ENCODE measurements at places on chromosomes 1 and 21. TPM values are rescaled to one million over a fixed set of nuclear protein-coding genes. Genes with fewer than 3 reads are reported as not detected.

GRCh38 chr21:43937891-43938309 is 72.9 kb downstream of the AGPAT3 start:
- no peak for DNase-seq

DNA sequence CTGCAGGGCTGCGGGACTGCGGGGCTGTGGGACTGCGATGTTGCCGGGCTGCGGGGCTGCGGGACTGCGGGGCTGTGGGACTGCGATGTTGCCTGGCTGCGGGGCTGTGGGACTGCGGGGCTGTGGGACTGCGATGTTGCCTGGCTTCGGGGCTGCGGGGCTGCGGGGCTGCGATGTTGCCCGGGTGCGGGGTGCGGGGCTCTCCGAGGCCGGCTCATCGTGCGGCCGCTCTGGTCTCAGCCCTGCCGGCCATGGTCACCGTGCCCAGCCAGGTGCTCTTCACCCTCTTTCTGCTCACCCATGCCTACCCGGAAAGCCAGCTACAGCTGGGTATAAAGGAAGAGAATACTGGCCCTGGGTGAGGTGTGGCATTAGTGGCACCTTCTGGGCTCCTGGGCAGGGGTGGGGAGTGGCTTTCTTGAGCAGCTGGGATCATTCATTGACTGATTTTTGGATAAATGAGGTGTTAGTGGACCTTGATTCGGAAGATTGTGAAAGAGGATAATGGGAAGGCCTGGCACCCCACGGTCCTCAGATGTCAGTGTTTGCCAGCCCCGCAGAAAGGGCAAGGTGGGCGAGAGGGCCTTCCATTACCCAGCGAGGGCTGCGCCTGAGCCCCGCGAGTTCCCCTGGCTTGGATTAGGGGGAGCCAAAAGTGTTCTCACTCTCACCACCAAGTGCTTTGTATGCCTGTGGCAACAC is 36.3 kb downstream of the COQ8A start:
- DNase-seq, result no peak

DNA sequence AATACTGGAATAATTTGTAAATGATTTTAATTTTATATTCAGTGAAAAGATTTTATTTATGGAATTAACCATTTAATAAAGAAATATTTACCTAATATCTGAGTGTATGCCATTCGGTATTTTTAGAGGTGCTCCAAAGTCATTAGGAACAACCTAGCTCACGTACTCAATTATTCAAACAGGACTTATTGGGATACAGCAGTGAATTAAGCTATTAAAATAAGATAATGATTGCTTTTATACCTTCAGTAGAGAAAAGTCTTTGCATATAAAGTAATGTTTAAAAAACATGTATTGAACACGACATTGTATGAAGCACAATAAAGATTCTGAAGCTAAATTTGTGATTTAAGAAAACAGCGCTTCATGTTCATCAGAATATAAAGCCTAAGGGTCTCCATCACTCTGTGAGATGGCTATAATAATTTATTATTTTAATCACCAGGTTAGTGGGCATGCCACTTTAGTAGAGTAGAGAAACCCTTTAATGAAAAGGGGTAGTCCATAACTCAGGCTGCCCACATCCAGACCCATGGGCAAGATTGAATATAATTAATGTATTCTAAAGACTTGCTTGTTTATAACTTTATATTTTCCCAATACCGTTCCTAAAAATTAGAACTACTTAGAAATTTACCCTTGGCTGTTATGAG is 3.2 kb downstream of the CCN1 start:
- no peak for DNase-seq

DNA sequence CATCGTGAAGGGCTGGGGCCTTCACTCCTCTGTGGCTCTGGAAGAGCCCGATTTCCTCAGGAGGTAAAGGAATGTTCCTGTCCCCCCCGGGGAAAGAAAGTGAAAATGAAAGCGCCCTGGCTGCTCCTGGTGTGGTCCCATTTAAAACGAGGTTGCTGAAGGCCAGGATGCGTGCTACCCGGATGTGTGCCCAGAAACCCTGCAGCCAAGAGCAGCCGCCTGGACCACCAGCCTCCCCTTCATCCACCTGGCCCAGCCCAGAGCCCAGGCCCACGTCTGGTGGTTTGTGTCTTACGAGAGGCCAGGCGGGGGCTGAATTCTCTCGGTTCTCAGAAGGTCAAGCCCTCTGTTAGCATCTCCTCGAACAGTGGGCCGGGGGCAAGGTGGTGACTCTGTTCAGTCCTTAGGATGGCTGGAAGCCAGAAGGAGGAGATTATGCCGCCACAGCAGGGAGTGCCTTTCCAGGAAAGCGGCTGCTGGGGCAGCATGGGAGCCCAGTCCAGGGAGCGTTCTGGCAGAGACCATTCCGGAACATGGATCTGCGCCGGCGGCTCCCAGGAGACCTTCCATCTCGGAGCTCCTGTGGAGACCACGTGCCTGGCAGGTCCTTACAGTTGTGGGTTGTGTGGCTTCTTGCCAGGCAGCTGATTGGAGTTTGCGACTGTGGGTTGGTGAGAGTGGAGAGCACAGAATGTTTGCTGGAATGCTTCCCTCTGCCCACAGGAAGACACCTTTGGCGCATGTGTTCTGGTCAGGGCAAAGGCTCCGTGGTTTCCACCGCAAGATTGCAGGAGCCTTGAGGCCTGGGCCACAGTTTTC is 1.4 kb downstream of the GUK1 start:
- DNase-seq, result no peak

DNA sequence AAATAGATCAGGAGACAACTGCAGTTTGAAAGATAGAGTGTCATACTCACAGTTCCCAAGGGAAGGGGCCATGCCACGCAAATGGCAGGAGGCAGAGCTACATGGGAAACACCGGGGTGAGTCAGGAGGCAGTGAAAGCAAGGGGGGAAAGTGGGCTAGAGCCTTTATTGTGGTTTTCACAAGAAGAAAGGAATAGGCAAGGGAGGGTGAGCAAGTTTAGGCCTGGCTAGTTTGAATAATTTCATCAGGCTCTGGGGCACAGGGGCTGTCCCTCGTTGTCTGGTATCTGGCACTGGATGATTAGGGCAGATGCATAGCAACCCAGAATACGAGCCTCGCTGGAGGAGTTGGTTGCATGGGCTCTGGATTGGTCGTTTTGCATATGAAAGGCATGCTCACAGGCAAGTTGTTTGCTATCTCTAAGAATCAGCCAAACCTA is 17.0 kb upstream of the ITLN2 start:
- no peak for DNase-seq

- no peak for DNase-seq
Measured at GRCh38 chr1:9078752-9079500, 9.5 kb upstream of the SLC2A5 start.

DNA sequence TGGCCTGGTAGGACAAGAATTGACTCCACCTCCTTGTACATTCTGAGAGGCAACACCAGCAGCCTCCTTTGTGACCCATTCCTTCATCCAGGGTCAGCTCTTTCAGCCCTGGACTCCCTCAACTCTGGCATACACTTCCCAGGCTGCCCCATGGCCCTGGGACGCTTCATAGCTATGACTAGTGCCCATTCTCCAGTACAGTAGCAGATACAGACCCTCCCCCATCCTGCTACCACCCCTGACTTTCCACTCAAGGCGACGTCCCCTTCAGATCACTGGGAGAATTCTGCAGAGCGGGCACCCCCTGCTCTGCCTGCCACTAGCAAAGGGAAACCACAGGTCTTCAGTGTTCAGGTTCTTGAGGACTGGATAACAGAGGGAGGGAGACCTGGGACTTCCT is 99.7 kb upstream of the HMGB4 start:
- DNase-seq, result no peak

GRCh38 chr1:229808272-229808671 is 182.2 kb downstream of the URB2 start:
- DNase-seq, result no peak

GRCh38 chr1:161872506-161872905 is 106.4 kb downstream of the ATF6 start:
- no peak for DNase-seq

GRCh38 chr1:15775706-15776105 is 17.1 kb downstream of the FBLIM1 start:
- DNase-seq, result no peak

The RIMKLA gene
- 0.04 TPM for total RNA-seq

The GUCA2A gene
- not detected for total RNA-seq

The NHLH1 gene
- total RNA-seq, result under 0.01 TPM

The KRTAP12-2 gene
- total RNA-seq, result not detected

The LIX1L gene
- total RNA-seq, result 28.6 TPM

The ITLN2 gene
- total RNA-seq, result not detected
